ENCODE measurements at places on chromosomes 2 and 18.

- DNase-seq = no peak
These were observed 99.4 kb upstream of the EPHA4 start for GRCh38 chr2:221671515-221671914.

GRCh38 chr2:109446278-109447131, 167.3 kb downstream of the SEPTIN10 start:
- DNase-seq = no peak

DNA sequence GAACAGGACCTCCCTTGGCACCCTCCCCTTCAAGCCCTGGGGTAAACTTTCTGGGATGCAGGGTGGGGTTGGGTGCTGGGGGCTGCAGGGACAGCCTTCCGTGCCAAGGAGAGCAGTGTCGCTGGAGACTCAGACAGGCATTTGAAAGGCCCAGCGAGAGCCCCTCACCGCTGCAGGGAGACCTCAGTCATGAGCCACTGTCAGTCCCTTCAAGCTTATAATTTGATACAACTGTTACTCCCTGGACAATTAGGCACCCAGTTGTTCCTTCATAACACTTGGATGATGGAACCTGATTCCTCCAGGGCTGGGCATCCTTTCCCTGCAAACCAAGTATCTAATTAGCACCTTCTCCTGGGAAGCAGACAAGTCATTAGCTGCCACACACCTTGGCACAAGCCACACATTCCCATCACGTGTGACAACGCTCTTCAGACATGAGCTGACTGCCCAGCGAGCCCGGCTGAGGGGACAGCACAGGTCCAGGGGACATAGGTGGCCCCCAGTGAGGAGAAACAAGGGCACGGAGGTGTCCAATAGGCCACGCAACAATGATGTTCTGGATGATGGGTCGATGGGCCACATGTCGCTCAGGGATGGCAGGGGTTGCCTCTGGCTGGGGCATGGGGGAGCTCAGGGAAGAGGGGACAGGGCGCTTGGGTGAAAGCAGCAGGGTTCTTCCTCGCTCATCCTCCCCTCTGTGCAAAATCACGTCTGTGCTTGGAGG, 59.6 kb downstream of the KCNF1 start:
- DNase-seq = no peak

GRCh38 chr18:2512059-2512458, 59.2 kb downstream of the METTL4 start:
- DNase-seq = no peak

- no peak for DNase-seq
These were observed 199.4 kb downstream of the ZEB2 start for GRCh38 chr2:144320491-144320890.

DNA sequence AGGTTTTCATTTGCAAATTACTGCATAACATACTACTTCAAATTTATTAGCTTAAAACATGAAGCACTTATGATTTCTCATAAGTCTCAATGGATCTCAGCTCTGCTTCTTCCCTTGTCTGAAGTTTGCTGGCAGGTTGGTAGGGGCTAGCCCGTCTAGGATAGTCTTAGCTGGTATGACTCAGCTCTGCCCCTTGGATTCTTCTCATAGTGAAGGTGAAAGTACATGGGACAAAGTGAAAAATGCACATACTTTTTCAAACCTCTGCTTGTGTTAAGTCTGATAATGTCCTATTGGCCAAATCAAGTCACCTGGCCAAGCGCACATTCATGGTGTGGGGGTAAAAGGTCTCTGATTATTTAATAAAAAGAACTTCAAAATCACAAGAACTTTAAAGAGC, 184.8 kb upstream of the VWC2L start:
- DNase-seq = no peak
